ENCODE measurements at places on chromosomes 13 and 19. TPM values are rescaled to one million over a fixed set of nuclear protein-coding genes. Genes with fewer than 3 reads are reported as not detected.

DNA sequence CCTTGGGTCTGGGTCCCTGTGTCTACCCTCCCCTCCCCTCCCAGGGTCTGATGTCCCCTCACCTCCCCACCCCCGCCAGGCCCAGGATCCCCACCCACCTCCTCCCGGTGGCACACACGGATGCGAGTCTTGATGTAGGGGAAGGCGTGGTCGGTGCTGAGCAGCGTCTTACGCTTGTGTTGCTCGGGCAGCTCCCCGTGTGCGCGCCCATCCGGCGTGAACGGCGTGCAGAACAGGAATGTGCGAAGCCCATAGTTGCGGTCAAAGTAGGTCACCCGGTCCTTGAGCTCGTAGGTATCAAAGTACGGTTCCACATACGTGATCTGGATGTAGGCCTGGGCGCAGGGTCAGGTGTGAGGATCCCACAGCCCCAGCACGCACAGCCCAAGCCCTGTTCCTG, 4.4 kb upstream of the KANK2 start:
- H3K4me1 ChIP-seq, result no peaks in the 10 kb centered on the region
- H3K4me3 ChIP-seq, result no peak overlapping the region
- H3K27me3 ChIP-seq, result no peaks in the 10 kb centered on the region
- no peaks in the 10 kb centered on the region for H3K36me3 ChIP-seq
- H3K27ac ChIP-seq, result peak overlapping the region; percentile 88

GRCh38 chr19:23784274-23784673, 25.6 kb upstream of the ZNF681 start:
- no peak for DNase-seq
- H3K4me1 ChIP-seq, result no peaks in the 10 kb centered on the region
- H3K27me3 ChIP-seq, result no peaks in the 10 kb centered on the region
- H3K27ac ChIP-seq, result no peak overlapping the region

GRCh38 chr13:79128158-79128557, 277.9 kb downstream of the RBM26 start:
- no peak overlapping the region for H3K27ac ChIP-seq
- H3K27me3 ChIP-seq, result no peaks in the 10 kb centered on the region
- H3K4me1 ChIP-seq, result no peaks in the 10 kb centered on the region
- DNase-seq, result no peak
- H3K36me3 ChIP-seq, result no peaks in the 10 kb centered on the region
- H3K4me3 ChIP-seq, result no peak overlapping the region

DNA sequence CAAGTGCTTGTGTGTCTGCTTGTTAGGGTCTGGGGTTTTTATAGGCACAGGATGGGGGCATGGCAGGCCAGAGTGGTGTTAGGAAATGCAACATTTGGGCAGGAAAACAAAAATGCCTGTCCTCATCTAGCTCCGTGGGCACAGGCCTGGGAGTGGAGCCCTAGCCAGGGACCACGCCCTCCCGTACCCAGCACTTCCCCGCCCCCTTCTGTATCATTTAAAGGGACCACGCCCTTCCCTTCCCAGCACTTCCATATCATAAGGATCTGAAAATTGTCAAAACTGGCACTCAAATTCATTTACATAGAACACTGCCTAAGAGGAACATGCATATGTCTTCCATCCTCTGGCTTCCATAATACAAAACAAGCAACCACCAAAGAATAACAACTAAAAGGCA, 185.8 kb downstream of the B3GLCT start:
- no peak overlapping the region for H3K27ac ChIP-seq
- H3K36me3 ChIP-seq, result no peaks in the 10 kb centered on the region
- no peak overlapping the region for H3K4me3 ChIP-seq
- no peaks in the 10 kb centered on the region for H3K27me3 ChIP-seq
- no peak for DNase-seq

DNA sequence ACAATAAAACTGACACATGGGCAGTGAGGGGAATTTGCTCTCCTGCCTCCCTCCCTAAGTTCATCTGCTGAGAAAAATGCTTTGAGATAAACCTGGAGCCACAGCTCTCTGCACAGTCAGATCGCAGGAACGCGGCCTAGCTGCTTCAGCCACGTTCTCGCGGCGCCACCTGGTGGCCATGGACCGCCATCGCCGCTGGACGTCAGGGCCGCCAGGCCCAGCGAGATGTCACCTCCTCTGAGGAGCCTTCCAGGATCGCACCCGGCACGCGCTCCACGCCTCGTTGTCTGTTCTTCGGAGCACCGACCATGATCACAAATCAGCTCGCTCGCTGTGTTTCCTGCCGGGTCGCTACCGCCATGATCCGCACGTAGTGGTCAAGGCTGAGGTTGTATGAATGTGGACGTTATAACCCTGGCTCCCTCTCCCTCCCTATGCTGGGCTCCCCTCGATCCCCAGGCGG, 20.6 kb upstream of the USP29 start:
- DNase-seq, result no peak
- H3K27ac ChIP-seq, result no peak overlapping the region
- no peaks in the 10 kb centered on the region for H3K4me1 ChIP-seq
- H3K27me3 ChIP-seq, result peaks cover 10% of the 10 kb centered on the region
- H3K36me3 ChIP-seq, result no peaks in the 10 kb centered on the region

GRCh38 chr19:34260771-34261173, 6.4 kb downstream of the GARRE1 start:
- H3K4me3 ChIP-seq, result no peak overlapping the region
- DNase-seq, result no peak
- H3K4me1 ChIP-seq, result peaks cover 9% of the 10 kb centered on the region
- H3K27ac ChIP-seq, result peak overlapping the region; percentile 10
- no peaks in the 10 kb centered on the region for H3K36me3 ChIP-seq

DNA sequence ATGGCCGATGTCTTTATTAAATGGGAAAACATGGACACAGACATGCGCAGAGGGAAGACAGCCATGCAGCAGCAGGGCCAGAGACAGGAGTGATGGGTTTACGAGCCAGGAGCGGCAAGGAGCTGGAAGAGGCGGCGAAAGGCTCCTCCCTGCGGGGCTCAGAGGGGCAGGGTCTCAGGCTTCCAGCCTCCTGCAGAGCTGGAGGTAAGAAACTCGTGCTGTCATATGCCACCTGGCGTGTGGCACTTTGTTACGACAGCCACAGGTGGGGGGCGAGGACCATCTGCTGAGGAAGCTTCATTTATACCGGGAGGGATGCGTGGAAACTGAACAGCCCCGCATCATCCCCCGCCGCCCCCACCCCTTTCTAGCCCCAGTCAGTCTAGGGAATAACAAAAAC, 52.0 kb upstream of the SPACA7 start:
- no peak overlapping the region for H3K27ac ChIP-seq
- no peaks in the 10 kb centered on the region for H3K27me3 ChIP-seq
- DNase-seq, result no peak
- H3K4me3 ChIP-seq, result no peak overlapping the region
- H3K4me1 ChIP-seq, result no peaks in the 10 kb centered on the region
- no peaks in the 10 kb centered on the region for H3K36me3 ChIP-seq

ZNF324 gene
- total RNA-seq, result 30.9 TPM

All from breast epithelium (tissue), 4 donors.